ENCODE measurements at places on chromosomes 2 and 18. TPM values are rescaled to one million over a fixed set of nuclear protein-coding genes. Genes with fewer than 3 reads are reported as not detected.

GRCh38 chr2:71474744-71475397, 21.5 kb downstream of the DYSF start:
- no peak for DNase-seq

DNA sequence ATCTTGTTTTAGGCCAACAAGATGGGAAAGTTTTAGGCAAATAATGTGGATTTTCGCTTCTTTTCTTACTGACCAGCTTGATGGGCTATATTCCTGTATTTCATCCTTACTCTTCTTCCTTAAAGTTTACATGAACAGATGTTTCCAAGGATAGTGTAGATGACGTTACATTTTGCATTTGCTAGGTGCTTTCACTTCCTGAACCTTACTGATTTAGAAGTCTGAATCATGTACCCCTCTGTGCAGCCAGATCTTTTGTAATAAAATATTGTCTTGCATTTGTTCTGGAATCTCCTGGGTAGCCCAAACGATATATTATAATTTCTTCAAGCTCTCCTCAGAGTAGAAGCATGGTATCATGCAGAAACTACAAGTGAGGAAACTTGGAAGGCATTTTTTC, 93.4 kb downstream of the CALCRL start:
- DNase-seq = no peak

DNA sequence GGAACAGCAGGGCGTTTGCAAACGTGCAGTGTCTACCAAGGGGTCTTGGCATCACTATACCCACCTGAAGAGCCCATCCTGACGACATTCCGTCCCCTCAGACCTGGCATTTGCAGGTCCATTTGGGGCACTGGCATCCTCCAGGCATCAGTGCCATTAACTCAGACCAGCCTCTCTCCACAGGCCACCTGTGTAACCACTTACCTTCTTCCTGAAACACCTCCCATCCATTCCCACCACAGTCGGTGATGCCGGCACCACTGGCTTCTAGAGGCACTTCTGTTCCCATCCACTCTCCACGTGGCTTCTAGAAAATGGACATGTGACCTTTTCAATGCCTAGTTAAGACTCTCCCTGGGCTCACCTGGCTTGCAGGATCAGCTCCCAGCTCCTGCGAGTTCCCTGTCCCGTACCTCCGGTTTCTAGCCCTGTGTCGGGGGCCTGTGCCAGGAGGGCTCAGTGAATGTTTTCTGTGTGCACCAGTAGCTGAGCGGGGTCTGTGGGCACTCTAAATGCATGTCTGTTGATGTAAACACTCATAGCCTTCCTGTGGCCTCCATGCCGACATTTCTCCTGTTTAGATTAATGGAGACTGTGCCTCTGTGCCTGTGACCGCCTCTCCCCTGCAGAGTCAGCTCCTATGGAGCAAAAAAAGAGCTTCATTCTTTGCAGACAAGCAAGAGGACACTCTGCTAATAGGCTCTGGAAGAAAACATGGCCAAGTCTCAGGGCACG, 458.0 kb upstream of the HS6ST1 start:
- DNase-seq = no peak

GRCh38 chr2:120219291-120219690, 3.9 kb downstream of the TMEM185B start:
- no peak for DNase-seq

GRCh38 chr2:37570773-37571586, 100.5 kb downstream of the CDC42EP3 start:
- peak; percentile 60 for DNase-seq

DNA sequence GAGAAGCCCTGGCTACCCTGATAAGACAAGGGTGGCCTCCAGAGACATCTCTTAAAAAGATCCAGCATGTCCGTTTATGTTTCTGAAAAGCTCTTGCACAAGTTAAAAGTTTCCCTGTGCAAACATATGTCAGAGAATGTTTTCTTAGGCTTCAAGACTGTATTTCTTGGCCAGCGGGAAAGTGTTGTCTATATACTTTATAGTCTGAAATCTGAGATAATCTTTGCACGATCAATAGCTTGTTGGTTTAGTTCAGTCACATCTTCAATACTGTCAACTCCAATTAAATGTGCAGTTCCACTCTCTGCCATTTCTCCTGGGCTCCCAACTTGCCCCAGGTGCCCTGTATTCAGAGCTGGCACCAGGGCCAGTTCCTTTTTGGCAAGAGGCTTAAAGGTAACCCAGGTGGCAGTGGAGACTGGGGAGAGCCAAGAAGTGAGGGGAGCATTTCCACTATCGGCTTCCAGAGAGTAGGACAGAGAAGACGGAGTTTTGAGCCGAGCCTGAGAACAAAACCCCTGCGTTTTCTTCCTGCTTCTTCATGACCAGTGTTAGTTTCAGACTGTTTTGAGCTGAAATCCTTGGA, 64.4 kb downstream of the ACOXL start:
- DNase-seq = no peak

GRCh38 chr18:9283791-9284190, 50.8 kb upstream of the TWSG1 start:
- no peak for DNase-seq

DNA sequence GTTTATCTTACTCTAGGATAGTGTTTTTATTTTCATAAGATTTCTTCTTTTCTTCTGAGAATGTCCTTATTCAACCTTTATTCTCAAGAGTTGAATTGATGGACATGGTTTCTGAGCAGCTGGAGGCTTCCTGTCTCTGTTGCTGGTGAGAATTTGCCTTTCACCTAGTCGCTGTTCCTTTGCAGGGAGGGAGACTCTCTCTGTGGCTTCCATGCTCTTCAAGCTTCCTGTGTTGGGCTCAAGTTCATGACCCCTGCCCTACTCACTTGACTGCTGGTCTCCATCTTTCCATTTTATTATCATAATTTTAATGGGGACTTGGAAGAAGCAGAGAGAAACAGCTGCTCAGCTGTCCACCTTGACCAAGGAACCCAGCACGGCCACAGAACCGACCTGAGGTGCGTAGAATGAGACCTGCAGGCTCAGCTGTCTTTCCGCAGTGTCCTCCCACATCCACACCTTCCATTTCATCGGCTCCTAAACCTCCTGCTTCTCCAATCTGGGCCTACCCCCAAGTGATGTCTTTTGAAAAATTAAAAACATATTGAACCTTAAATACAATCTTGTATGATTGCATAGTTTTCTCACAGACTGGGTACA, 24.2 kb downstream of the TMEM18 start:
- no peak for DNase-seq

DNA sequence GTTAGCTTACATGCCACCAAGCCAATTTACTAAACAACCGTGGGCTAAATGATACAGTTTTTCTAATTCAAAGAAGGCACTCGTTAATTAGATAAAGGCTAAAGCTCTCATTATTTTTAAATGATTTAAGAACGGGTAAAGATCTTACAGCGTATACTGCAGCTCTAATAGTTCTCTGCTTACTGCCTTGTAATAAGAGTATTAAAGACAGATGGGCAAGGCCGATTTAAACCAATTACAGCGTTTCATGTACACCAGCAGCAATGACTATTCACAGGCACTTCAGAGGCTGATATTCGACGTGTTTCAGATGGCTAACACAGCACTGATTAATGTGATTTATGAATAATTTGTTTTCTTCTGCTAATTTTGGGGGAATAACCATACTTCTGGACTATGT, 259.3 kb downstream of the ZNF407 start:
- no peak for DNase-seq

Gene TMEM37
- polyA plus RNA-seq = 0.90 TPM

DNA sequence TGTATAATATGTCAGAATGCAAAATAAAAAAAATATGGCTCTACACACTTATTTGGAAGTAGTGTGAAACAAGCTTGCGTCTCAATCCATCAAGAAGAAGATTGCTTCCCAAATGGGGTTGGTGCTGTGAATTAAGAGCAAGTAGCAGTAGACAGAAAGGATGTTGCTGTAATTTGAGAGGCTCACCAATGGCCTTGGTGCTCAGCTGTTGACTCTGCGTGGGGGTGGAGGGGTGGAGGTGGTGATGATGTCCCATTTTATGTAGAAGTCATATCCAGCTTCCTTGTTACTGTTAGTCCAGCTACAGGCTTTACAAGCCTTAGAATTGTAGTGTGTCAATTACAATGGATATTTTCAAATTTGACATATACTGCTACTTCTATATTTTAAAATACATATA, 223.4 kb upstream of the RND3 start:
- DNase-seq = no peak

DNA sequence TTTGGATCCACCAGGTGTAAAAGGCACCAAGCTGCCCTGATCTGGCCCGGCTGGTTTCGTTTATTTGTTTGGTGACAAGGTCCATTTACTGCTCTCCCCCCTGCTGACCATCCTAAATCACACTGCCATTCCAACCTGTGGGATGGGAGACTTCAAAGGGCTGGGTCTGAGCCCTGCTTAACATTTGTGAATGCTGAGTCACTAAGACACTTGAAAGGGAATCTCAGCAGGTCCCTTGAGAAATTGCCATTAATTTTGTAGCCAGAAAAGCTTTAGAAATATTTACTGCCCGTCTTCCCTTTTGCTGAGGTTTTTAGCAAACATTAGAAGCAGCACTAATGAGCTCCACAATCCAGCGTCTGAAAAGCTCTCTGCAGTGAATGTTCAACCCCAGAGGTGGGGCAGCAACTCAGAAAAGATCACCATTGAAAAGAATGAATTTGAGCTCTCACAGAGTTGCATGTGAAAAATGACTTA, 133.8 kb downstream of the ARL4C start:
- DNase-seq = no peak

DNA sequence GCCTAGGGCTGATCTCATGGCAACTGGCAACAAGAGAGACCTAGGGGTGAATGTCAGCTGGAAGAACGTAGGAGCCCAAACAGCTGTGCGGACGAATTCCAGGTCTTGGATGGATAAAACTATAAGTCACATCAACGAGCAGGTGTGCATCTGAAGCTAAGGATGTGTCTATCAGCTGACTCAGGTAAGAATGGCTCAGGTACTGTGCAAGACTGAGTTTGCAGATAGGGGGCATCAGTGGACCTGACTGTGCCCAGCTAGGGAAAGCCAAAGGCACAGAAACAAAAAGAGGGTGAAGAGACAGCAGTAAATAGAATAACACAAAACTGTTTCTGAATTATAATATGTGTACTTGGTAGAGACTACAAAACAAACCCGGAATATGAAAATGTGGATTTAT, 357.3 kb downstream of the ZEB2 start:
- DNase-seq = no peak

GRCh38 chr2:67241453-67241852, 155.7 kb upstream of the ETAA1 start:
- no peak for DNase-seq

Gene KCNG2
- 0.29 TPM for polyA plus RNA-seq

Gene DAW1
- 0.21 TPM for polyA plus RNA-seq

- DNase-seq = no peak
Measured at GRCh38 chr2:152861349-152861942, 143.0 kb downstream of the ARL6IP6 start.

GRCh38 chr2:74691929-74692328, 37.9 kb downstream of the SEMA4F start:
- DNase-seq = no peak

GRCh38 chr2:233058717-233059546, 1.2 kb upstream of the INPP5D start:
- DNase-seq = no peak

Gene MRO
- polyA plus RNA-seq = 0.35 TPM

Gene EPAS1
- polyA plus RNA-seq = 49.9 TPM

- DNase-seq = no peak
Measured at GRCh38 chr2:3779496-3780049, 76.2 kb downstream of the DCDC2C start.

All from psoas muscle (tissue), 8 donors.